Spinal cord (tissue), 10 donors: ENCODE measurements at places on chromosomes 4 and X. TPM values are rescaled to one million over a fixed set of nuclear protein-coding genes. Genes with fewer than 3 reads are reported as not detected.

DNA sequence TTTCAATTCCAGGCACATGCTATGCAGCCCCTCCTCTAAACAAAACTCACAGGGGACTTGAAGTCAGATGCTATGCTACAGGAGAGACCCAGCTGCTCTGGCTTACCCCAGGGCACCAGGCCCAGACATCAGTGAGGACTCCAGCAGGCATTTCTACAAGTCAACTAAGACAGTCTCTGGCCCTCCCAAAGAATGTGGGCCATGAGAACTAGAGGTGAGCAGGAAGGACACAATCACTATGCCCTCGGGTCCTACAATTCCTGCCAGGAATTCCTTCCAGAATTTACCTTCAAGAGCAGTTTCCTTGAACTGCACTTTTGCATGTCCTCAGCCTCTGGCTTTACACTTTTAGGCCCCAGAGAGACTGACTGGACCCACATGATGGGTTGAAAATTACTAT, 17.4 kb downstream of the TMEM192 start:
- DNase-seq: no peak
- H3K27me3 ChIP-seq: no peaks in the 10 kb centered on the region
- H3K4me1 ChIP-seq: no peaks in the 10 kb centered on the region
- no peak overlapping the region for H3K27ac ChIP-seq
- no peak overlapping the region for H3K4me3 ChIP-seq

GRCh38 chr4:151114986-151115385, 15.6 kb downstream of the RPS3A start:
- H3K4me3 ChIP-seq: no peak overlapping the region
- DNase-seq: no peak
- H3K36me3 ChIP-seq: peaks cover 12% of the 10 kb centered on the region

GRCh38 chr4:136864604-136865185, 667.6 kb downstream of the PCDH18 start:
- H3K4me3 ChIP-seq: no peak overlapping the region
- no peaks in the 10 kb centered on the region for H3K27me3 ChIP-seq
- peak; percentile 74 for DNase-seq
- no peaks in the 10 kb centered on the region for H3K4me1 ChIP-seq
- no peaks in the 10 kb centered on the region for H3K36me3 ChIP-seq

TASL gene
- 3.4 TPM for total RNA-seq

DNA sequence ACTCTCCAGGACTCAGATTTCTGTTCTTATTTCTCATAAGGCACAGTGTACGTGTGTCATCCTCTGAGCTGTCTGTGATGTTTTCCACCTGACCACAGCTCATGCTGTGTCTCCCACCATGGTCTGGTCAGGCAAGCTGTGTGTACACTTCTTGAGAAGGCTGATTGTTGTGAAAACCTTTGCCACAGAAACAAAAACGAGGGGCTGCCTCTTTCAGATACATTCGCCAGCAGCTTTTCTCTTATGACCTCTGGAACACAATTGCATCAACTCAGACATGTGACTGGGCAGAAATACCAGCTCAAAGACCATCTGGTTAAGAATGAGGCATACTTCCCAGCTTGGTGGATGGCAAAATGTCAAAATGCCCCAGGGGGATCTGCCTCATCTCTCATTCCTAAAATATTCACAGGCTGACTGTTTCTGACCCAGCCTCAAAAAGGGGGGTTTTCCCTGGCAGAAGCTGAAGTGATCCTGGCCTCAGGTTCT, 46.1 kb downstream of the PGRMC2 start:
- no peak overlapping the region for H3K27ac ChIP-seq
- H3K36me3 ChIP-seq: no peaks in the 10 kb centered on the region
- no peaks in the 10 kb centered on the region for H3K27me3 ChIP-seq
- no peaks in the 10 kb centered on the region for H3K4me1 ChIP-seq

NPFFR2 gene
- 1.3 TPM for total RNA-seq

GRCh38 chrX:46710425-46710824, 48.5 kb downstream of the SLC9A7 start:
- H3K4me1 ChIP-seq: peaks cover 2% of the 10 kb centered on the region
- no peaks in the 10 kb centered on the region for H3K27me3 ChIP-seq
- no peak overlapping the region for H3K27ac ChIP-seq
- H3K4me3 ChIP-seq: no peak overlapping the region
